ENCODE measurements at places on chromosomes 5 and 9. TPM values are rescaled to one million over a fixed set of nuclear protein-coding genes. Genes with fewer than 3 reads are reported as not detected.

DNA sequence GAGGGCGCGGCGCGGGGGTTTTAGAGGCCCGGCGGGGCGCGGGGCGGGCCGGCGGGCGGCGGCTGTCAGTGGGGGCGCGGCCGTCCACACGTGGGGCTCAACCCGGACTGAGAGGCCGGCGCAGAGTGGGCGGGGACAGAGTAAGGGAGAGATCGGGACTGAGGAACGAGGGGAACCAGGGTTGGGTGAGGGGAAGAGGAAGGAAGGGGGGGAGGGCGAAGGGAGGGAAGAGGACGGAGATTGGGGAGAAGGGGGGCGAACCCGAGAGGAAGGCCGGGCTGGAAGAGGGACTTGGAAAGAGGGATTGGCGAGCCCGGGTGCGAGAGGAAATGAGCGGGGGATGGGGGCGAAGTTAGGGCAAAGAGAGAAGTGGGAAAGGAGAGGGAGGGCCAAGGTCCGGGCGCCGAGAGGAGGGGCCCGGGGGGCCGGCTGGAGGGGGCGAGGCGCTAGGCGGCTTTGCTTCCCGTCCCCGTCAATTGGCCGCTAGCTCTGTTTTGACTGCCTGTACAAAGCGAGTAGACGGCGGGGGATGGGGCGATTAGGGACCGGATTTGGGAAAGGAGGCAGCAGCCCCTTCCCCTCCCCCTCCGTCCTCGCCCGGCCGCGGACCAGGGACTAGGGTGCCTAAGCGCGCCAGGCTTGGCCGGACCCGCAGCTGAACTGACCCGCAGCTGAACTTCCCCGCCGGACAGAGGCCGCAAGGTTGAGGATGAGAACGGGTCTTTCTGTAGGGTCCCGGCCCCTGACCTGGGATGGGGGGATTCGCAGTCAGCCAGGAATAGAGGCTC lies 399 bp upstream of the FBN2 start:
- DNase-seq, result peak; percentile 88

DNA sequence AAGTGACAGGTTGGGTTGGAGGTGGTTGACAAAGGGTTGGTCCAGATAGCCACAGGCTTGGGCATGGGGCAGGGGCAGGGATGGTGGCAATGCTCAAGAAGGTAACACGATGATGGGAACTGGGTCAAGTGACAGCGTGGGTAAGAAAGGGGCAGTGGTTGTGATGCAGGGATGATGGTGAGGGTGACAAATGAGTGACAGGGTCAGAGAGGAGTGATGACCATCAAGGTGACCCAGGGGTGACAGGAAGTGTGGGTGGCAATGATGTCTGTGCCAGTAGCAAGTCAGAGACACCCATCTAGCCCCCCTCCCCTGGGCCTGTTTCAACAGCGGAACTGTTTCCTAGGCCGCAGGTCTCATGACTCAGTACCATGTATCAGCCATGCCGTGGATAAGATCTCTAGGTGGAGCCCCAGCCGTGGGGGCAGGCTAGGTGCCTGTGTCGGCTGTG lies 20.5 kb downstream of the AQP3 start:
- no peak for DNase-seq

SLCO6A1 gene
- not detected for polyA plus RNA-seq

DNA sequence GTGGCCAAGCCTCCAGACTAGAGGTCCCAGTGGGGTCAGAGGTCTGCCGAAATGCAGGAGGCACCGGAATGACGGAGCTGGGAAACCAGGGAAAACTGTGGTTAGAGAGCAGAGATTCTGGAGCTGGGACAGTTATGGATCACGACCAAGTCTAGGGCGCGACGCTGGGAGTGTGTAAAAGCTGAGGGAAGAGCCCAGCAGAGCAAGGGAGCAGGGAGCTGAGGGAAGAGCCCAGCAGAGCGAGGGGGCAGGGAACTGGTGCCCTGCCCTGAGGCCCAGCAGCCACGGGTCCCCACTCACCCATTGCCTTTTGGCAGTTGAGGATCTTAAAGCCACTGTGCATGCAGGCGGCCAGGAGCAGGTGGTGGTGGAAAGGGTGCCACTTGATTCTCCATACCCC lies 12.5 kb downstream of the MRPL41 start:
- DNase-seq, result no peak

DNA sequence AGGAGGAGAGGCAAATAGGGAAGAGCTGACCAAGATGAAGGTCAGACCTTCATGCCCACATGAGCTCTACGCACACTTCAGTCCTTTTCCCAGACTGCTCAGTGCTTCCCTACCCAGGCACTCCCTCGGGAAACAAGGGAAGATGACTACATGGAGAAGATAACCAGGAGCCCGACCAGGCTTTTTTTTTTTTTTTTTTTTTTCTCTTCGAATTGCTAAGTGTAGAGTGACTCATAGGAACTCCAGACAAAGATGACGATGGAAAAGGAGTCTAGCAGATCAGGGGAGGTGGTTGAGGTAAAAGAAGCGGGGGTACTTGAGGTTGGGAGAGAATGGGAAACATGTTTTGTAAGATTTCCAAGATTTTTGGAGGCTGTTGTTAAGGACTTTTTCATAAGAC lies 526.1 kb downstream of the BNC2 start:
- DNase-seq, result no peak

ARHGEF28 gene
- polyA plus RNA-seq, result 10.2 TPM

- DNase-seq, result no peak
Measured at GRCh38 chr5:132087176-132087575, 13.6 kb downstream of the CSF2 start.

- no peak for DNase-seq
Measured at GRCh38 chr5:32909207-32909606, 198.1 kb downstream of the NPR3 start.

DNA sequence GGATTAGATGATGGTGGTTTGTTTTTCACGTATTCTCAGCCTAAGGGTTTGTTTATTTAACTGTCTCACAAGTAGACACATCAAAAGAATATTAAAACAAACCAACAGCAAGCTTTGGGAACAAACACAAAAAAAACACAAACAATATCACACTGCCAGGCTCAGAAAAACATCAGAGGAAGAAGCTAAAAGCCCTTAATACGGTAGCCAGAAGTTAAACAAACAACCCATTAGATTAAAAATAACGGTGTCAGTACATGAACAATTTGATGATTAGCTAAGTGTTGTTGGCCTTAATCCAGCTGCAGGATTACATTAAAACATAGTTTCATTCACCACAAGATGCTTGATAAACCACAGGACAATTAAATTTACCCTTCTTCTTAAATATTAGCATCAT lies 15.9 kb upstream of the DMRT2 start:
- no peak for DNase-seq

HK3 gene
- 0.74 TPM for polyA plus RNA-seq

GRCh38 chr5:15927710-15928380 lies 251.7 kb downstream of the MARCHF11 start:
- no peak for DNase-seq

- no peak for DNase-seq
Measured at GRCh38 chr9:86575825-86576525, 221.8 kb upstream of the TUT7 start.

DNA sequence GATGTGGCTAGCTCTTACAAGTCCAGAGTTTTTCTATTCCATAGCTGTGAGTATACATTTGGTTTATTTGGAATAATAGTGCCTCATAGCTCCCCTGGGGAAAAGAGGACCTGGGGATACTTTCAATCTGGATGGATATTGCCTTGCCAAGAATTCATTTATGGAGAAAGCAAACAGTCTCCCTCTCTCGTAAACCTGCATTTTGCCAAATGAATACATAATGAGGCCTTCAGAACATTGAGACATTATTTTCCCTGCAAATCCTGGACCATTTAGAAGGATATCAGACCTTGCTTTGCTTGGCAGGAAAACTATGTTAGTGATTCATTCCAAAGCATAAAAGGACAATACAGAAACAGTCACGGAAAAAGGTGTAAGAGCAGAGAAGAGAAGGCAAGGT lies 569.6 kb upstream of the BRINP1 start:
- DNase-seq, result no peak

DNA sequence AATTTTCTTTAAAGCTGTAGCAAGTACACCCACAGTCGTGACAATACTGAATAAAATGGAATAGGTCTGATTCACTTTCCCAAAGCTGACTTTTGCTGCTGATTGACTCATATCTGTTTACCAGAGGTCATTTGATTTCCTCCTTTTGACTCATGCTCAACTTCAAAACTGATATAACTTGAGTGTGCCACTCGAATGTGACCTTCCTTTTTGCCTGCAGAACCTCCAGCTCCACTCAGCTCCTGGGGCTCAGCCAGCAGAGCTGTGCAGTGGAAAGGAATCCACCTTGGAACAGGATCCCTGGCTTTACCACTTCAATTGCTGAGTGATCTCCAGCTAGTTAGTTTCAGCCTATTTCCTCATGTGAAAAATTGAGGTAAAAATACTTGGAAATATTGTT lies 84.1 kb downstream of the FEM1C start:
- DNase-seq, result no peak

DNA sequence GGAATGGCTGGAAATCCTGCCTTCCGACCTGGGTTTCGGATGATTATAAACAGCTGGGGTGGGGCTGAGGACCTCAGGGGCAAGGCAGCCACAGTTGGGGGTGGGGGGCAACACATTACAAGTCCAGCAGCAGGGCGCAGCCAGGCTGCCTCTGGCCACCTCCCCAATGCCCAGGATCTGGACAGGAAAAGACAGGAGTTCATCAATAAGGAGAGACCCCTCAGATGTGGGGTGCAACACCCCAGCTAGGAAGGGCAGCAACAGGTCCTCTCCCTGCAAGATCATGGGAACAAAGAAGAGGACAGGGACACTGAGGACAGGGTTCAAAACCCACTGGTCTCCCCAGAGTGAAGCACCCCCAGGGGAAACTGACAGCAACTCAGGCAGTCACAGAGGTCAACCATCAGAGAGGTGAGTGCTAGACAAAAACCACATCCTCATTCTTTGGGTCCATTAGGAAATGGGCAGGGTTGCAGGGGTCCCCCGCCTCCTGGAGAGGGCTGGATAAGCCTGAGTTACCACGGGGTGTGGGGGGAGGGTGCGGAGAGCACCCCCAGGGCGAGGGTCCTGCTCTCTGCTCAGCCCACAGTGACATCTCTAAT lies 33.5 kb downstream of the SEMA4D start:
- no peak for DNase-seq

TLX3 gene
- polyA plus RNA-seq, result not detected

GRCh38 chr9:130530938-130531337 lies 48.4 kb upstream of the FUBP3 start:
- DNase-seq, result peak; percentile 12

DNA sequence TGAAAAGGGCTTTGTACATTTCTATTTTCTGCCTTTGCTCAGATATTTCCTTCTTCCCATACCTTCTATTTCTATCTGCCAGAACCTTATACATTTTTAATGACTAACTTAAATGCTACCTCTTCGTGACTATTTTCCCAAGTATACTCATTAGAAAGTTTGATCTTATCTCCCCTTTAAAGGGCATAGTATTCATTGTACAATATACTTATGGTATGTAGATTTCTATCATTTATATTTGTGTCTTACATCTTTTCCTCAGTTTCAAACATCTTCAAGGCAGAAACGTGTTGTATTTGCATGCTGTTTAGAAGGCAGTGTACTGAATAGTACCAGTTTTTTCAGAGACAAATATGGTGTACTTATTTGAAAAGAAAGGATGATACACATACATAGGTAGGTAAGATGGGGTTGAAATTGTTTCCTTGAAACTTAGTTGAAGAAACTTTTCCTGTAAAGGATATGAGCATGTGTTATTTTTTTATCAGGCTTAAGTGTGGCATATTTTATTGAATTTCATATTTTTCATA lies 518.1 kb upstream of the NUDT12 start:
- DNase-seq, result no peak

BAAT gene
- 0.54 TPM for polyA plus RNA-seq

DNA sequence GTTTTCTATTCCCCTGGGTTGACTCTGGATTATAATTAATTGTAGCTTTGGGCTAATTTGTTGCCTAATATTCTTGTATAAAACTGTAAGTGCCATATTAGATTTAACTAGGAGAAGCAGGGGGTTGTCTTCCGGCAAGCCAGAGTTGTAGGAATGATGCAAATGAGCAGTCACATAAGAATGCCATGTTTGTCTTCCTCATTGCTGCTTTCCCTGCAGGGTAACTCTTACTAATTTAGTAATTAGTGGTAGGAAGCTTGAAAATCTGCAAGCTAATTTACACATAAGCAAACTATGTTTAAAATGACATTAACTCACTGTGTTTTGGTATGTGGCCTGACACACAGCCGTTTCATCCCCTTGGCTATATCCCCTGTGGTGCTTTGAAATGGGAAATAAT lies 527.8 kb downstream of the KCTD16 start:
- DNase-seq, result no peak

DNA sequence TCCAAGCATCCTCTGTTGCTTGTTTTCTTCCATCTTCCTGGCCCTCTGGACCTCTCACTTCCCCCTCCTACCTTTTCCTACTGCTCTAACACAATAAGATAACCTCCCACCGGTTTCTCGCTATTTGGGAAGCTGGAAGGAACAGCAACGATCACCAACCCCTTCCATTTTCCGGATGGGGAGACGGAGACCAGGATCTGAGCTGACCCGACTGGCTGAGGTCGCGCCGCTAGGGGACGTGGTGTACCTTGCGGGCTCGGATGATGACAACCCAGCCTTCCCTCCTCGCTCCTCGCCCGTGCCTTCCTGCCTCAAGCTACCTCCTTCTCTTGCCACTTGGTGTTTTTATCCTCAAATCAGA lies 1.9 kb downstream of the LPAR1 start:
- no peak for DNase-seq

NAIP gene
- polyA plus RNA-seq, result 49.5 TPM
